Fibroblast of villous mesenchyme (primary cell): ENCODE measurements at places on chromosomes 11 and 22.

DNA sequence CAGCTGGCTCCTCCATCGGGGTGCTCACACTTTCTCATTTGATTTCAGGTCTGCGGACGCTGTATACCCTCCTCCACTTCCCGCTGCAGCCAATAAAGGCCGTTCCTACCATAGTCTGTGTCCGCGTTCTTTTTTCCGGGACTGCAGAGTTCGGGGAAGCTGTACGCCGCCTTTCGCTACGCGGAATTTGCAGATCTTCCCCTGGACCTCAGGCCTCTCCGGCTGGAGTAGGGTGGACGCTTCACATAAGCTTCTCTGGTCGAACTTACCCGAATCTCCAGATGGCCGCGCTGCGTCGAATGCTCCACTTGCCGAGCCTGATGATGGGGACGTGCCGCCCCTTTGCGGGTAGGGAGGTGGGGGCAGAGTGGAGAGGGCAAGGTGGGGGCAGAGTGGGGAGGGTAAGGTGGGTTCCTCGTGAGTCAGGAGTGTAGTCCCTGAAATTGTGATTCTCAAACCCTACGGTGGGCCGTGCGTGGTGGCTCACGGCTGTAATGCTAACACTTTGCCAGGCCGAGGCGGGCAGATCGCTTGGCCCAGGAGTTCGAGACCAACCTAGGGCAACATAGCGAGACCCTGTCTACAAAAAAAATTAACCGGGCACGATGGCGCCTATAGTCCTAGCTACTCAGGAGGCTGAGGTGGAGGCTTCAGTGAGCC, 617 bp downstream of the CSKMT start:
- peak; percentile 79 for DNase-seq

- DNase-seq, result peak; percentile 50
These were observed at the start of gene SHISA8 for GRCh38 chr22:41915035-41915785. TSS of gene SHISA8 (minus strand) at chr22:41915074. CDS start at chr22:41914667, 407 bp downstream.

- no peak for DNase-seq
These were observed 101.8 kb downstream of the FEZ1 start for GRCh38 chr11:125394296-125394695.

GRCh38 chr11:46991391-46991790, 54.8 kb downstream of the CSTPP1 start:
- DNase-seq, result no peak

- DNase-seq, result no peak
These were observed 44.5 kb downstream of the FEZ1 start for GRCh38 chr11:125451400-125452124.

DNA sequence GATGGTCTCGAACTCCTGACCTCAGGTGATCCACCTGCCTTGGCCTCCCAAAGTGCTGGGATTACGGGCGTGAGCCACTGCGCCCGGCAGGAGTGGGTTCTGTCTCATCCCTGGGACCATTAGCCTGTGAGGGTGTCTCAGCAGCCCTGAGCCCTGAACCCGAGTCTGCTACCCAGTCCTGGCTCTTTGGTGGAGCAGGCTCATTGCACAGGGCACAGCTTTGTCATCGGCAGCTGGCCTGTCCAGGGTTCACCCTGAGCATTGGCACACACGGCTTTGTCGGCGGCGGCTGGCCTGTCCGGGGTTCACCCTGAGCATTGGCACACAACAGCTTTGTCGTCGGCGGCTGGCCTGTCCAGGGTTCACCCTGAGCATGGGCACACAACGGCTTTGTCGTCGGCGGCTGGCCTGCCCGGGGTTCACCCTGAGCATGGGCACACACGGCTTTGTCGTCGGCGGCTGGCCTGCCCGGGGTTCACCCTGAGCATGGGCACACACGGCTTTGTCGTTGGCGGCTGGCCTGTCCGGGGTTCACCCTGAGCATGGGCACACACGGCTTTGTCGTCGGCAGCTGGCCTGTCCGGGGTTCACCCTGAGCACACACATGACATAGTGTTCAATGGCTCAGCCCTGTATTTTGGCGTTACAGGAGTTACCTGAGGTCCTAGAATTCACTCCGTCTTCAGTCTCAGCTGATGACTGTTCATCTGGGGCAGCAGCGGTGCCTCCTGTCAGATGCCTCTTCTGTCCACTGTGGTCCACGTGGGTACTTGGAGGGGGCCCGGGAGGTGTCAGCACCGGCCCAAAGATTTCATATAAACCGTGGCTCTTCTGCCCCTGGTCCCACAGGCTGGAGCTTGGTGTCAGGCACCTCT, 1082.5 kb downstream of the BRD1 start:
- DNase-seq, result no peak

DNA sequence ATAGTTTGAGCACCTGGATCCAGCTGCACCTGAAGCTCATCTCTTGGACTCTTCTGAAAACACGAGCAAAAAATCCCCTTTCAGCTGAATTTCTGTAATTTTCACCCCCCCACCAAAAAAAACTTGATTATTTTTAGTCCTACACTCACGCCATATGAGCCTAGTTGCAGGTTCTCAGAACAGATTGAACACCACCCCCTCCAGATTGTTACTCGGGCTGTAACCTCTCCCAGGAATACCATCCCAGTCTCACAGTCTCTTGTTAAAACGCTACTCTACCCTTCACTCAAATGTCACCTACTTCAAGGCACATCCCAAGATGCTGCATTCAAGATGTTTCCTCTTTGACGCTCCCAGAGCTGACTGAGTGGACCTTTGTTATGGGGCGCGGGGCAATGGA, 96.3 kb upstream of the PRDM11 start:
- no peak for DNase-seq

DNA sequence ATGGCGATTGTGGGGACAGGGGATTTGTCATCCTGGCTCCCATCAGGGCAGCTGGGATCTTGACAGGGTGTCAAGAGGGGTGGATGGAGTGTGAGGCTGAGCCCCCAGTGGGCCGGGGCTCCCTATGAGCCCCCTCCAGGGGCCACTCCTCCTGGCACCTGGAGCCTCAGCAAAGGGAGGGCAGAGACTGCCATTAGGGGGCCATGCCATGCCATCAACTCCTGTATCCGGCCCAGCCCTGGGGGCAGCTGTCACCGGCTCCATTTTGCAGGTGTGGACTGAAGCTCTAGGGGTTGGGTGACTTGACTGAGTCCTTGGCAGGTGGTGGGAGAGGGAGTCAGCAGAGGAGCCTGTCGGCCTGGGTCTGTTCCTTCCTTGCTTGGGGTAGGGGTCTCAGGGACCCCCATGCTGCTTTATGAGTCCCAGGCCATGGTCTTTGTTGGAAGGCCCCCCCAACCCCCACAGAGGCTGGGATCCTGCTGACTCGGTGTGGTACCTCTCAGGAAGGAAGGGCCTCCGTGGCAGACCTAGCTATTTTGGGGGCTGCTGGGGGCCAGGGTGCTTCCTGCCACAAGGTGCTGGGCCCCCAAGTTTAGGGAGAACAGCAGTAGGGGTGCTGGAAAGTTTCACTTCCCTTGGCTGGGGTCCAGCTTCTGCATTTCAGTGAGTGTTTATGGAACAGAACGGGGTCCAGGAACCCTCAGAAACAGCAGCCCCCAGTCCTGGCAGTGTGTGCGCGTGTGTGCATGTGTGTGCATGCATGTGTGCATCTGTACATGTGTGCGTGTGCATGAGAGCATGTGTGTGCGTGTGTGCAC, 1.5 kb downstream of the ACY3 start:
- DNase-seq, result no peak

- no peak for DNase-seq
These were observed 284.0 kb downstream of the ETS1 start for GRCh38 chr11:128303383-128303782.

DNA sequence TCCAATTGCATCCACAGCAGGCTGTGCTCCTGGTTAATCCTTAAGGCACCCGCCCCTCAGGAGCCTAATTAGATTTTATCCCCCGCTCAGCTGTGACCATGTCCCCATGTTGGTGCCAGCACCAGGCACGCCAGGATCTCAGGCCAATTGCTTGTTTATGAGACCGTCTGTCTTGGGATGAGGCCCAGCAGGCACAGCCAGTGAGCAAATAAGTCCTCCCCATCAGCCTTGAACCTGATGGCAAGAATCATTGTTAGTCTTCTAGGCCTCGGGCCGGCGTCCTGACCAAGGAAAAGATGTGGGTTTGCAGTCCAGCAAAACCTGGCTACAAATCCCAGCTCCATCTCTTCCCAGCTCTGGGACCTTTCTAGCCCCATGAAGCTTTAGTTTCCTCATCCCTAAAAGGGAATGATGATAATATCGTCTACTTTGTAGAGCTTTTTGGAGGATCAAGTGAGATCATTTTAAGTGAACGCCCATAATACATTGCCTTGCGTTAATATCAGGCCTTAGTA, 57.3 kb downstream of the TP53I11 start:
- DNase-seq, result no peak

DNA sequence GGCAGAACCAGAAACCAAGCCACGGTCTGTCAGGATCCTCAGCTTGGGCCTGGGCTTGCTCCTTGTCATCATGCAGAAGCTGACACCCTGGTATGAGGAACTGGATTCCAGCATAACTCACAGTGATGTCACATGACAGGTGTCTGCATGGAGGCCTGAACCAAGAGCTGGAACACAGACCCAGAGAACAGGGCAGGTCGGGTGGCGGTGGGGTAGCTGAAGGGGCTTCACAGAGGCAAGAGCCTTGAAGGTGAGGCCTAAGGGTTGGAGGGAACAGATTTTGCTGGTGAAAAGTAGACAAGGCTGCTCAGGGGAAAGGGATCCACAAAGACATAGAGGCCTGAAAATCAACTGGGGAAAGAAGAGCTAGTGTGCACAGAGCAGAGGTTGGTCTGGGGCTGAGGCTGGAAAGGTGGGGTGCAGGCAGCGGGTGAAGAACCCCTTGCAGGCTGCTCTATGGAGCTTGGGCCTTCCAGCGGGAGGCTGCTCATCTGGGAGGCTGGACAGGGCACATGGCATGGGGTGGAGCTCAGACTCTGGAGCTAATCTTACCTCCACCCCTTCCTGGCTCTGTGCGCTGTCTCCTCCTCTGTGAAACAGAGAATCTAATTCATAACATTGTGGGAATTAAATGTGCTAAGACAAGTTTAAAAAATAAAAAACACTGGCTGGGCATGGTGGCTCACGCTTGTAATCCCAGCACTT, 18.4 kb upstream of the RPS3 start:
- DNase-seq, result no peak

DNA sequence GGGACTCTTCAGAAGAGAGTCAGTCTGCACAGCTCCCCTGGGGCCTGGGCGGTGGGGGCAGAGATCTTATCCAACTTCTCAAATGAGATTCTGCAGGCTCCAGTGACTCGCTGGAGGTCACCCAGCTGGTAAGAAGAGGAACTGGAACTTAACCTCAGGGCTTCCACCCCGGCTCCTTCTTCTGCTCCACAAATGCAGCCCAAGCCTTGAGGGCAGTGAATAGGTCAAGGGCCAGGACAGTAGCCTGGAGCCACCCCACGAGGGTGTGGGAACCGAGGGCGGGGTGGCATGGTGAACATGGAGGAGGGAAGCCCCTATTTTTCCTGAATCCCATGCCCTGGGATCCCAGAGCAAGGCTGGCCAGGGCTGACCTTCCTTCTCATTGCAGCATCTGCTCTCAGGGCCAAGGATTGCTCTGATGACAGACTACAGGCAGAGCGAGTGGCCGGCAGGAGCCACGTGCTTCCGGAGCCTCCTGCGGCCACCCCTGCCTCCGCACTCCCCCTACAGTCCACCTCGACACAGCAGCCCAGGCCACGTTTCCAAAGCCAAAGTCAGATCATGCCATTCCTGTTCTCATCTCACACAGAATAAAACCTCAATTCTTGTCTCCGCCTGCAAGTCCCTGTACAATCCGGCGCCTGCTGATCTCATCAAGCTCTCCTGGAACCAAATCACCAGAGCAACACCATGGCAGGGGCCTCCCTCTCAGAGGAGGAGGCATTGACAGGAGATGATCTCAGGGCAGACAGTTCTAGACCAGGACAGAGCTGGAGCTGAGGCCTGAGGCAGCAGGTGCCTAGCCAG, 21.1 kb upstream of the UPK3A start:
- peak; percentile 90 for DNase-seq

- DNase-seq, result no peak
These were observed 302.2 kb downstream of the AASDHPPT start for GRCh38 chr11:106379712-106380111.

GRCh38 chr11:97964332-97965004, 1056.3 kb upstream of the CNTN5 start:
- DNase-seq, result no peak

- peak; percentile 61 for DNase-seq
These were observed 45.5 kb downstream of the ADM start for GRCh38 chr11:10350334-10350733.

DNA sequence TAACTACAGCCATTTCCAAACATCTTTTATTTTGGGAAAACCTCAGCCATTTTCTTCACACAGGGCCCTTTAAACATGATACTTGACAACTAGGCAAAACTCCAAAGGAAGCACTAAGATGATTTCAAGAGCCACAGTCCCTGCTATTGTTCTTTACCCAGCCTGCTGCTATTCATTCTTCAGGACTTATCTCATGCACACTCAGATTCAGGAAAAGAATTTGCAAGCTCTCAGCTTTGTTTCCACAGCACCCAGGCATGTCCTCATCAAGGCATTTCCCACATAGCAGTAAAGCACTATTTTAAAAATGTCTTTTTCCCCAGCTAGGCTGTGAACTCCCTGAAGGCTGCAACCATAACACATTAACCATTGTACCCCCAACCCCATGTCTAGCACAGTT, 609.3 kb upstream of the CCDC90B start:
- DNase-seq, result no peak

DNA sequence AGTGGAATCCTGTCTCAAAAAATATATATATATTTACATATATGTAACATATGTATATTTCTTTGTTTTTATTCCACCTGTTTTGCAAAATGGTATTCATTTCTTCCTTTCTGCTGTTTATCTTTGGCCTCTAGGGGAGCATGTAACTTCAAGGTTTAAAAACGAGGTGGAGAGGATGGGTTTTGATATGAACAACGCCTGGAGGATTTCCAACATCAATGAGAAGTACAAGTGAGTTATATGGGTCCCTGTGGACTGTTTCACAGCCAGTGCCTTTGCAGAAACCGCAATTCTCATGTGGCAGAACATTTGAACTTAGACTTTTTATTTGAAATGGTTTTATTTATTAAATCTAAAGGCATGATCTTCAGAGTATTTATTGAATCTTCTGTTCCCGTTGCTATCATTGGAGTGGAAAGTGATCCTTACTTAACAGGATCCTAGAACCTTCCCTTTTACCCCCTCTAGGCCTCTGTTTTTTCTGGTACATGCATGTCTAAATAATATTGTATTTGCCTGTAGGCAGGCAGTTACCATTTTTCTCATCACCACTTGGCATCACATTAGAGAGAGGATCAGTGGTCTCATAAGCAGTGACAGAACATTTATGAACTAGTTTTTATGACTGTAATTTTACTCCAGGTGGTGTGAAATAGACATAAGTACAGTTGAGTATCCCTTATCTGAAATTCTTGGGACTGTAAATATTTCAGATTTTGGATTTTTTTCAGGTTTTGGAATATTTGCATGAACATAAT, 81.5 kb upstream of the HORMAD2 start:
- DNase-seq, result no peak

DNA sequence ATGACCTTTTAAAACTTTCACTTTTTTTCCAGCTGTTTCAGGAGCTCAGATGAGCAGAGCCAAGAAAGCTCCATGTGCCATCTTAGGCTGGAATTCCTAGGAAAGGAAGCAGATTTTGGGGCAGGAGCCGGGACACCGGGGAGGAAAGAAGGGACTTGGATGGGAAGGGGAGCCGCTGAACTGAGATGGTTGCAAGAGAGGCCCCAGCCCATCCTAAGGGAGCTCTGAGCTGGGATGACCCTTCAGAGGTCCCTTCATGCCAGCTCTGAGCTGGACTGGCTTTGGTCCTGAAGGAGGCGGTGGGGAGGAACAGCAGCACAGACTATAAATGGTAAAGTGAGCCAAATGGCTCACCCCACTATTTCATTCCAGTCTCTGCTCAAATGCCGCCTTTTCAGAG, 55.2 kb upstream of the SLC22A12 start:
- no peak for DNase-seq

- no peak for DNase-seq
These were observed 9.5 kb upstream of the MICAL2 start for GRCh38 chr11:12100841-12101242.
